ENCODE measurements at places on chromosomes 16 and 17.

DNA sequence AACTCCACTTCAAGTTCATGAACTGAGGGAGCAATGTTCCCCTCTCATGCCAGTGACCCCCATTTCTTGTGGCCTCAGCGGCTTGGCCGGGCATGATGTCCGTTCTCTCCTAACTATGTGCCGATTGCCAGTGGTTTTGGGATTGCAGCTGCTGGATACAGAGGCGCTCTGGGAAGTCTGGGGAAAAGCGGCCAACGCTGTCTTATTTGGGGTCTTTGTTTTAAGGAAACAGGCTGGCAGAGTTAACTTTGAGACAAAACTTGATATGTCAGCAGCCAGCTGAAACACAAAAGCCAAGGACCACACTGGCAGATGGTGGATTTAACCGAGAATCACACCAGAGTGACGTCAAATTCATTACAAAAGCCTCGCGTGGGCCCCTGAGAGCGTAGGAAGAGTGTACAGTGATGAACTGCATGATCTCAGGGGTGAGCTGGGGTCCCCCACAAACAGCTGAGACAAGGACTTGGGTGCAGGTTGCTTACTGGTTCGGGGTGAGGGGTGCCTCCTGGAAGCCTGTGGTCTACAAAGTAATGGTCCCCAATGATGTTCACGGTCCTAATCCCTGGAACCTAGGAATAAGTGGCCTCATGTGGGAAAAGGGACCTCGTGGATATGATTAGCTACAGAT lies 180.4 kb downstream of the IRF8 start:
- no peak for DNase-seq

DNA sequence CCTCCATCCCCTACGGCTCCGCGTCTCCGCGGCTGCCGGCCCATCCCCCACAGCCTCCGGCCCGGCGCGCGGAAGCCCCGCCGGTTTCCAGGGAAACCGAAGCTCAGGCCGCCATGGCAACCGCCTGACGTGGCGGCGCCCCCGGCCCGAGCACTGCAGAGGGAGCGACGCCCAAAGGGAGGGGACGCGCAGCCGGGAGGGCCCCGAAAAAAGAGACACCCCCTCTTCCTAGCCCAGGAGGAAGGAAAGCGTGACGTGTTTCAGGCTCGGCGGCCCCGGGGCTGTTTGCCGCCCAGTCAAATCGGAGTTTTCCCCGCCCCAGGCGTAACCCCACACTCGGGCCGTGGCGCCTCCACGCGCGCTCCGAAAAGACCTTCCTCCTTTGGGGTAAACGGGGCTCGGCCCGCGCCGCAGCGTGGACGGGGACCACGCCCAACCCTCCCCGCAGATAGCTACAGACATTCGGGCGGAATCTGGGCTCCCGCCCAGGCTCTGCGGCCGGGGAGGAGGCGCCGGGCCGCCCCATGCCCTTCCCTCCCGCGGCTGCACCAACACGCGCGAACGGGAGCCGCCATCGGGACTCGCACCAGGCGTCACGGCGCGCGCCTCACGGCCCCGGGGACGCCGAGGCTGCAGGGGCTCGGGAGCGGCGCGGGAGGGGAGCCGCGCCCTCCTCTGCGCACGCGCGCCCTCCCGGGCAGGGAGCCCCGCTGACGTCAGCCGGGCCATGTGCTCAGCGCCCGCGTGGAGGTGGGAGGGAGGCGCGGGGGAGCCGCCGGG lies 7.5 kb downstream of the MNT start:
- peak; percentile 88 for DNase-seq

GRCh38 chr17:13931111-13931526 lies 138.2 kb upstream of the COX10 start:
- DNase-seq: no peak

- DNase-seq: peak; percentile 60
These were observed 3.4 kb downstream of the SLC38A10 start for GRCh38 chr17:81291662-81292061.

DNA sequence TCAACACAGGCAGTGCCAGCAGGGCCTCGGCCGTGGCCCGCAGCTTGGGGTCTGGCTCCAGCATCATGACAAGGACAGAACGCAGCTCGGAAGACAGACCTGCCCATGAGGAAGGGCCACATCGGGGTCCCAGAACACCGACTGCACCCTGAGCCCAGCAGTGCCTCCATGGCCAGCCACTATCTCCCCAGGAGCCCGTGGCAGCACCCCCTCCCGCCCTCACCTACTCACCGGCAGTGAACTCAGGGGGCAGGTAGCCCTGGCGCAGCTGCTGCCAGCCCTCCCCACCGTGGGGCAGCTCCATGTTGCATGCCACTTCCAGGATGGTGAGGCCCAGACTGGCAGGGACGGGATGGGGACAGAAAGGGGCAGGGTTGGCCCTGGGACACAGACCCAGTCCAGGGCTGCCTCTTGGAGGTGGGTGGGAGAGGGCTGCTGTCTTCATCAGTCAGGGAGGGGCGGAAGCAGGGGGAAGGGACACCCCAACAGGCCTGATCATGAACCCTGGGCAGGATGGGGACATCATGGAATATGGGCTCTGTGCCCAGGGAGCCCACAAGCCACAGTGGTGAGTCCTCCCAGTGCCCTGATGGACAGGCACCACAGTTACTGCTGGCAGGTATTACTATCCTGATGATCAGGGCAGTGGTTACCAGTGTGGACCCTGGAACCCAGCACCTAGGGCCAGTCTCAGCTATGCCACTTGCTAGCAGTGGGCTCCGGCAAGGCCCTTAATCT lies 5.3 kb downstream of the PAQR4 start:
- no peak for DNase-seq

Measured in stimulated activated CD4-positive, alpha-beta T cell treated with anti-CD3 and anti-CD28 coated beads, Interleukin-4, amount 100 ng/mL, for 48 hours (primary cell).